T-helper 17 cell (primary cell): ENCODE measurements at places on chromosomes 7 and 10. TPM values are rescaled to one million over a fixed set of nuclear protein-coding genes. Genes with fewer than 3 reads are reported as not detected.

DNA sequence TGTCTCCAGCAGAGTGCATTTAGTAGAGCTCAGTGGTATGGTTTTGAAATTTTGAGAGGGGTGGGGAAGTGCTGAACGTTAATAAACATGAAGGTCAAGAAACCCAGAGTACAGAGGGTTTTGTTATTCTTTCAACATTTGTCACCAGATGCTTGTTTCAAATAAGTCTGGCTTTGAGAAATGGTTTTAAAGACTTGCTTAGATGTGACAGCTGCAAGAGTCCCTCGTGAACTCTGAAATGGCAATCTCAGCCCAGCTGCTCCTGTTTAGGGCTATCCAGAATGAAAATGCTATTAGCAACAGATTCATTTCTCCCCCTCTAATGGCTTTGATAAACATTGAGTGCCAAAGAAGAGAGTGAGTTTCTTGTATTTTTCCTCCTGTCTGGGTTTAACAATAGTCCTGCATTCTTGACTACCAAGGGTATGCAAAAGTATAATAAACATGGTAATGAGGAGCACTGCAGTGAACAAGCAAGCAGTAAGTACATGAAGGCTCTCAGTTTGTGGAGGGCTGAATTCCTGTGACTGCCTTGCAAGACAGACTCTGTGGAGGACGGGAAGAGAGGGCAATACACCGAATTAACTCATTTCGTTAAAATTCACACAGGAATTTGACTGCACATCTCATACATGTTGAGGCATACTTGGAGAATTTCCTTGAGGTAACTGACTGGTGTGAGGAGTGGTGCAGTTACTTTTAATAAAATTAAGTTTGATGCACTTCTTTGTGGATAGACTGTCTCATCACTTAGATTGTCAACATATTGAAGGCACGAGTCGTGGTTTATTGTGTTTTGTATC, 490.9 kb downstream of the REEP3 start:
- no peak for DNase-seq

- DNase-seq = no peak
Observed at GRCh38 chr10:12419262-12419847, 70.0 kb downstream of the CAMK1D start.

DNA sequence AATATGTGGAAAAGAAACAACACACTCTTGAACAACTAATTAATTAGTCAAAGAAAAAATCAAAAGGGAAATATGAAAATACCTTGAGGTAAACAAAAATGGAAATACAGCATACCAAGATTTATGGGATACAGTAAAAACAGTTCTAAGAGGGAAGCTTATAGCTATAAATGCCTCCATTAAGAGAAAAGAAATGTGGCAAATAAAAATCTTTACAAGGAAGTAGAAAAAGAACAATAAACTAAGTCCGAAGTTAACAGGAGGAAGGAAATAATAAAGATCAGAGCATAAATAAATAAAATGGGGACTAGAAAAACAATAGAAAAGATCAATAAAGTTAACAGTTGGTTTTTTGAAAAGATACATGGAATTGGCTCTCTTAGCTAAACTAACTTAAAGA, 267.8 kb upstream of the NRP1 start:
- DNase-seq = no peak

DNA sequence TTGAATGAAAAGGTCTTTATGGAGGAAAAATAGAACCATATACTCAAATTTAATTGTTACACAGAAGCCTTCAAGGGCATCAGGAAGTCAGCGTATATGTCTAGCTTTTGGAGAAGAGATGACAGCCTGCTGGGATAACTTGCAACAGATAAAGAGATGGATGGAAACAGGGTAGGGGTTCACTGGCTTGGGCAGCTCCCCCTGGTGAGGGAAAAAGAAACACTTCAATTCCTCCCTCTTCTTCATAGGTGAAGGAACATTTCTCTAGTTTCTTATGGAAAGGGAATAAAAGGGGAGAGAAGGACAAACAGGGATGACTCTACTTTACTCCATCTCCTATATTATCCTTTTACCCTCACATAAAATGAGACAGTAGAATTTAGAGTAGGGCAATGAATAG, 635.7 kb downstream of the PHTF2 start:
- no peak for DNase-seq

DNA sequence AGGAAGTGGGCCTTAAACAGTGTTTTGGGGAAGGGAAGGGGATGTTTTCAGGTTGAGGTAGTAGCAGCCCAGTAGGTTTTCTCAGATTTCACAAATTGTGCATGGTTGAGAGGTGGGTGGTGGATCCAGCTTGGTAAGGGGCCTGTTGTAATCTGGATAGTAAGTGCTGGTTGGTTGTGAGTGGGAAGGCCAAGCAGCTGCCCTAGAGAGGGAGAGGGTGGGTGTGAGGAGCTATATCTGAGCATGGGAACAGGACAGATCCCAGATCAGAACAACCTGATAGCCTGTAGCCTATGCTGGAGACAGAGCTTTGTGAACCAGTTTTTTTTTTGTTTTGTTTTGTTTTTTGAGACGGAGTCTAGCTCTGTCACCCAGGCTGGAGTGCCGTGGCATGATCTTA, 53.9 kb upstream of the ZMIZ2 start:
- DNase-seq = no peak

GRCh38 chr10:101000127-101000914, 713 bp downstream of the LZTS2 start:
- DNase-seq = no peak

DNA sequence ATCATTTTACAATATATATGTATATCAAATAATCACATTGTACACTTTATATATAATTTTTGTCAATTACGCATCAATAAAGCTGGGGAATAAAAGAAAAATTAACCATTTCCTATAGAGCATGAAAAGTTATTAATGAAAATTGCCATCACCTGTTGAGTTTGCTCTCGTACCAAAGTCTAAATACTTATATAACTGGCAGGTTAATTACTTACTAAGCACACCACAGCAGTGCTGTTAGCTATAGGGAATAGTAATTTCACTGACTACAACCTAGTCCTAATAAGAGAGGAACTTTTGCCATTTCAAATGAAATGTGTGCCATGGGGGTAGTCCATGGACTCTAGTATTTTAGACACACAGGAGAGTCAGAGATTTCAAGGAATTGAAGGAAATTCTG, 176.9 kb upstream of the COL1A2 start:
- DNase-seq = no peak

DNA sequence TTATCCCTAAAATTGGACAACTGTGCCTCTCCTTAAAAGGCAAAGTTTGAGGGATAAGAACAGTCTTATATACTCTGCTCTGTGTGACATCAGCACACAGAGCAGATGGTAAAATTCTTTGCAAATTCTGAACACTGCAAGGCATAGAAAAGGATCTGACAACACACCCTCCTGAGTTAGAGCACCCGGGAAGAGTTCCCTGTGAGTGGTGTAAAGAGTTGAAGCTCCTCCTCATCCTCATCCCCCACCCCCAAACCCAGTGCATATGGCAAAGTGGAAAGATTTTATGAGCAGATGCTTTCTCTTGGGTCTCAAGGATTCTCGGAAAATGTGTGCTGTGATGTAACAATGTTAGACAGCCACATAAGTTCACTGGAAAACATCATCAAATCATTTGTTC, 40.0 kb upstream of the DGKI start:
- no peak for DNase-seq

DNA sequence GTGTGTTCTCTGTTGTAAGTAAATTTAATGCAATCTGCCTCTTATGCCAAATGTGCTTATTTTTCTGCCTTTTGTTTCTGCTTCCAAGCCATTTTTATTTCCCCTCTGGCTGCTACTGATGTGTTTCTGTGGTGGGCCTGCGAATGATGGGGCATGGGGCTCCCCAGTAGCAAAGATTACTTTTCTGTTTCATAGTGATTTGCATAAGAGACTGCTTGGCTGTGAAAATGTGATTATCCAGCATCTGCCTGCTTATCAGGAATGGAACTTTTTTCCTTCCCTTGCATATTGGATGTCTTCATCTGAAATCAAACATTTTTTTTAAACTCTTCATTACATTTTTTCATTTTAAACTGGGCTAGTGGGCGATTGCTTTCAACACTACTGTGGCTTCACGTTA, 57.7 kb upstream of the BTBD16 start:
- DNase-seq = no peak

DNA sequence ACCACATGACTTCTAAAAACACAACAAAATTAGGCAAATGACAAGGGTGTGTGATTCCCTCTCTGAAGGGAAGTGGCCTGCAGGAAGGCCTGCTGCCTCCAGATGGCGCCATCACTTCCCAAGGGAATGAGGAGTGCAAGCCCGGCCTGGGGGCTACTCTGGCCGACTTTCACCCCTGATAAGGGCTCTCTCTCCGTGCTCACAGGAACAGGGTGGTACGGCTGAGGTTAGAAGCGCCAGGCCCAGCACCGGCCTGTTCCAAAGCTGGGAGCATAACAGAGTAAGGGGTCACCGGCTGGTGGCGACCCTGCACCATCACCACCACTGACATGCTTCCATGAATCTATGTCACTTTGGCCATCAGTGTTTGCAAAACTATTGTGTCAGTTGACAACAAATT, 13.1 kb downstream of the RBP3 start:
- no peak for DNase-seq

- no peak for DNase-seq
Observed at GRCh38 chr7:75601539-75601938, 109.4 kb downstream of the SPDYE5 start.

DNA sequence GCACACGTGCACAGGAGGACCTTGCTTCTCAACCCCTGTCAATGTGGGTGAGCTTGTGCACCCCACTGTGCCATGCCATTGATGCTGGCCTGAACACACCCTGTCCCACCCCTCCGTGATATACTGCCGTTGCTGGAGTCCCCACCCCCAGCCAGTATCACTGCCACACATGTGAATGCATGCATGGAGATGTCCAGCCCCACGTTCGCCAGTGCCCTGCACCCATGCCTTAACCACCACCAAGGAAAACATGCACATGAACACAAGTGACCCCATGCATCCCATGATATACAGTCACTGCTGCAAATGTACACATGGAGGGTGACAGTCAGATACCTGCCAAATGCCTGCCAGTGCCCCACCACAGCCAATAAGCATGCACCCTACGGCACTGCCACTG, 692.5 kb upstream of the ZWINT start:
- no peak for DNase-seq

The DNTT gene
- not detected for total RNA-seq

The ITPRID1 gene
- not detected for total RNA-seq

The NPSR1 gene
- not detected for total RNA-seq

The SFTPA1 gene
- total RNA-seq = not detected

The PDZD7 gene
- total RNA-seq = 0.65 TPM

The OR13A1 gene
- total RNA-seq = 0.10 TPM
